ENCODE measurements at places on chromosomes 12 and 14.

DNA sequence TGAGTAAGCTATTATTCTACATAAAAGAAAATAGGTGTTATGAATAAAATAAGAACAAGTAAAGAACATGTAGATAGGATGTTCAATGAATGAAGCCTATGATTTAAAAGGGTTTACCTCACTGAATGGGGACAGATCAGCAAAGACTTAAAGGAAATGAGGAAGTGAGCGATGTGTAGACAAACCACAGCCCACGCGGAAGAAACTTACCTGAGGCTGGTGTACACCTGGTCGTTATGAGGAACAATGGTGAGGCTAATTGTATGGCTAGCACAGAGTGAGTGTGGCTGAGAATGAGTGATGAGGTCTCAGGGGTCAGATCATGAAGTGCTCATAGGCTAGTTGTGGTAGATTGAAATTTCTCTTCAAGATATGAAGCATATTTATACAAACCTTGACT lies 221.7 kb downstream of the ALG10B start:
- DNase-seq, result no peak

GRCh38 chr12:25876383-25877045 lies 82.0 kb upstream of the RASSF8 start:
- no peak for DNase-seq

GRCh38 chr14:69261761-69262331 lies 1.9 kb downstream of the GALNT16 start:
- no peak for DNase-seq

- DNase-seq, result no peak
Observed at GRCh38 chr14:24182110-24182882, 6.3 kb downstream of the IPO4 start.

DNA sequence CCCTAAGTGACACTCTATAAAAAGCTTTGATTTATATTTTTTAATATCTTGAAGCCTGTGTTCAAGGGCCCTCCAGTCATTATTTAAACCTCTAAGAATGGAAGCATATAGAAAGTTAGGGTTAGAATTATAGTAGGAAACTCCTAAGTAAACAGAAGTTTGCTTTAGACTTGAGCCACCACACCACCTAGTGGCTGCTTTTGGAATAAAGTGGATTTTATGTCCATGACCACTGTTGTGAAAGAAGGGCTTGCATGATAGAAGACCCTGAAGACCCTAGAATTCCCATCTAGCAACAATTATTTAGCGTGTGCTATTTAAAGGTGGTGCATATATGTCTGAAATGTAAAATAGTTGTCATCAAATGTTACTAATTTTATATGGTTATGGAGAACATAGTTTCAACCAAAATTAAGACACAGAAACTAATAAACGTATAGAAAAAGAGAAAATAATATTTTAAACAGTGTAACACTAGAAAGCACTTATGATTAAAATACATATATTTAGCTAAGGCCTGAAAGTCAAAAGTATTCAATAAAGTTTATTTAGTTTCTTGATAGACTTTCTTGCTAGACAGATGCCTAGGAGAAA lies 21.3 kb downstream of the LRRIQ1 start:
- peak; percentile 69 for DNase-seq

GRCh38 chr12:26843311-26843710 lies 10.3 kb upstream of the ITPR2 start:
- DNase-seq, result no peak

DNA sequence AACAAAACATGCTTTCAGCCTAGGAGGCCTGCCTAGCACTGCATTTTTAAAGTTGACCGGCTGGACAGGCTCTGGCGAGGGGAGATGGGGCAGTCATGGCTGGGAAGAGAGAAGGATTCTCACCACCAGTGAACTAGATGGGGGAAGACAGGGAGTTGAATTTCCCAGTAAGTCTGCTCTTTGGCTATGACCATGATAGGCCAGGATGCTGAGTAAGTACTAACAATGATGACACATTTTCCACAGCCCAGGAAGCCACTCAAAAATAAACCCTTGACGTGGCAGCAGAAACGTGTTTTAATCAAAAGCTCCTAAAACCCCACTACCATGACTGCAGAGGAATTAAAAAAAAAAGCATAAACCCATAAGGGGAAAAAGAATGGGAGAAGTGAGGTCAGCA lies 19.0 kb downstream of the KCTD10 start:
- no peak for DNase-seq

GRCh38 chr14:102437997-102438915 lies 71.3 kb downstream of the ANKRD9 start:
- peak; percentile 32 for DNase-seq

- no peak for DNase-seq
Observed at GRCh38 chr12:508795-509194, 49.1 kb downstream of the B4GALNT3 start.

DNA sequence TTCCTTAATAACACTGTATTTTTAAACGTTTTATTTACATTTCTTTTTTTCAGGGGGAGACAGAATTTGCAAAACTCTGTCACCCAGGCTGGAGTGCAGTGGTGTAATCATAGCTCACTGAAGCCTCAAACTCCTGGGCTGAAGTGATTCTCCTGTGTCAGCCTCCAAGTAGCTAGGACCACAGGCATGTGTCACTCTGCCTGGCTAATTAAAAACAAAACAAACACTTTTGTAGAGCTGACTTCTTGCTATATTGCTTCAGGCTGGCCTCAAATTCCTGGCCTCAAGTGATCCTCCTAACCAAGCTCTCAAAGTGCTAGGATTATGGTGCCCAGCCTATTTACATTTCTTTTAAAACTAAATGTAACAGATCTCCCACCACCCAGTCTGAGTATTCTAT lies 12.7 kb downstream of the CPSF6 start:
- DNase-seq, result no peak

- no peak for DNase-seq
Observed at GRCh38 chr12:16504200-16504599, 101.8 kb downstream of the LMO3 start.

- DNase-seq, result no peak
Observed at GRCh38 chr12:117365049-117365616, 3.7 kb upstream of the NOS1 start.

DNA sequence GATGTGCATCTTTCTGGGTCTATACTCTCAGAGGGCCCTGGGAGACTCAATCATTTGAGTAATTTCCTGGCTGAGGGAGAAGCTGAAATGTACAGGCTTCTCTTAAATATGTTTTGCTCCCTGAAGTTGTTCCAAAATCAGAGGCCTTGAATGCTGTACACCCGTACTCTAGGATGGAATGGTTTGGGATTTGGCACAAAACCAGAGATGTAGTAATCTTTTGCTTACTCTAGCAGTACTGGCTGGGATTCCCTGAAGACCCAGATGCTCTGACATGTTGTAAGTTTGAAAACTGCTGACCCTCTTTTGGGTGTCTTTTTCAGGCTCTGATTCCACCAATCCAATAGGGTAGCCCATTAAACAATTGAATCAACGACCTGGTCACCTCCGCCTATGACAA lies 10.4 kb downstream of the ACACB start:
- no peak for DNase-seq

- DNase-seq, result no peak
Observed at GRCh38 chr14:60637479-60638315, 11.6 kb downstream of the SIX1 start.

DNA sequence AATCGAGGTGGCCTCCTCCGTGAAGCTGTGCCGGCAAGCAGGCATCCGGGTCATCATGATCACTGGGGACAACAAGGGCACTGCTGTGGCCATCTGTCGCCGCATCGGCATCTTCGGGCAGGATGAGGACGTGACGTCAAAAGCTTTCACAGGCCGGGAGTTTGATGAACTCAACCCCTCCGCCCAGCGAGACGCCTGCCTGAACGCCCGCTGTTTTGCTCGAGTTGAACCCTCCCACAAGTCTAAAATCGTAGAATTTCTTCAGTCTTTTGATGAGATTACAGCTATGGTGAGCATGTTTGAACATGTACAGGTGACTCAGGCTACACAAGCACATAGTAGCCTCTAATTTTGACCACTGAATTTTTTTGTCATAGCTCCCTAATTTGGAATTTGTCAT lies 59.7 kb downstream of the ATP2A2 start:
- DNase-seq, result no peak

- peak; percentile 72 for DNase-seq
Observed at GRCh38 chr12:1591034-1591433, 3.3 kb downstream of the FBXL14 start.

DNA sequence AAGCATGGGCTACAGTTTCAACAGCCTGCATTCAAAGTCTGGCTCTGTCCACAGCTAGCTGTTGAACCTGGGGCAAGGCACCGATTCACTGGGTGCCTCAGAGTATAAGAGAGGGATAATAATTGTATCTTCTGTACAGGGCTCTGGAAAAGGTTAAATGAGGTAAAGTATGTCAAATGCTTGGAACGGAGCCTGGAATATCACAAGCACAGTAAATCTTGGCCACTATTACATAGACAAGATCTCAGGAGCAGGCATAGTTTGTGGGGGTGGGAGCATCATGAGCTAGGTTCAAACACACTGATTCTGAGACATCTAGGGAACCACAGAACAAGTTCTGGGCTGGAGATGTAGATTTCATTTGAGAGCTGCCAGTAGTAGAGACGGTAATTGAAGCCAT lies 203.7 kb upstream of the NUDT4 start:
- DNase-seq, result no peak

DNA sequence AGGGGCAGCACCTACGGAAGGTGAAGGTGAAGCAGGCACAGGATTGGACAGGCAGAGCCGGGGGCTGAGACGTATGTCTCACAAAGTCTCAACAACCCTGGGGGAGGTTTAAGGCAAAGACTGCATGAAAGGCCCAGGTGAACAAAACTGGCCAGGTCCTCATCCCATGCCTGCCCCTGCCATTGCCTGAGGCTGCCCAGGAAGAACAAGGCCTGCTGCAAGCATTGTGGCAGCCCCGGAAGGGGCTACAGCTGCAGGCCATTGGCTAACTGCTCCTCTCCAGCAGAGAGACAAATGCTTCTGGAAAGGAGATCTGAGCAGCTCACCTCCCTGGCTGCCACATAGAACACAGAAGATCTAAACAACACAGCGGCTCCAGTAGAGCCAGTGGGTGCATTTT lies 20.4 kb upstream of the TMEM179 start:
- DNase-seq, result no peak

DNA sequence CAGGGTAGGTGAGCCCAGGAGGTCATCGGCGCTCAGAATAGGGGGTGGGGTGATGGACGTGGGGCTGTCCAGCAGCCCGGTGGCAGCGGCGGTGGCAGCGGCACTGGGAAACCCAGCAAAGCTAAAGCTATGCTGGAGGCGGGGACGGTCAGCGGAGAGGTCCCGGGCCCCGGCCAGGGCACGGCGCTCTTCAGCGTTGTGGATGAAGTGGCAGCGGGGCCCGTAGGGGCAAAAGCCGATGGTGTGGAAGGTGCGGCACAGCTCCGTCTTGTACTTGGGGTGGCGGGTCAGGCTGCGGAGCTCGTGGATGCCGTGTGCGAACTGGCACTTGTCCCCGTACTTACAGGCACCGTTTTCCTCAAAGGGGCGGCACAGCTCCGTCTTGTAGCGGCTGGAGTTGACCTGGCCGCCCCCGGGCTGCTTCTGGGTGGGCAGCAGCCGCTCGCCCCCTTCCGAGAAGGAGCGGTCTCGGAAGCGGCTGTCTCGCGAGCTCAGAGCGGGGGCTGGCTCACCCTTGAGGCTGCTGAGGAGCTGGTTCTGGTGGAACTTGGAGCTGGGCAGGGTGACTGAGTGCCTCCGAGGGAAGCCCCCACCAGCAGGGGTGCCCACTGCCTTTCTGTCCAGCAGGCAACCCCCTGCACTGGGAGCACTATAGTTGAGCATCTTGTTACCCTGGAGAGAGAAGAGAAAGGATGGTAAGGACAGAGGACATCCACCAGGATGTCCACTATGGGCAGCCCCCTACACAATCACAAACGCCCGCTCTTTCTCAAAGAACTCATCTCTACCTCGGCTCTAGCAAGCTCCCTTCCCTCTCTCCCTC lies 2.8 kb downstream of the ZFP36L1 start:
- DNase-seq, result no peak

GRCh38 chr14:52031781-52032180 lies 37.1 kb downstream of the NID2 start:
- DNase-seq, result no peak

- no peak for DNase-seq
Observed at GRCh38 chr14:72892879-72893635, 844 bp downstream of the DPF3 start.

- no peak for DNase-seq
Observed at GRCh38 chr14:61992139-61992538, 229.9 kb downstream of the SNAPC1 start.

- DNase-seq, result no peak
Observed at GRCh38 chr14:63203618-63204406, 431 bp upstream of the RHOJ start.
